Aorta (tissue), 5 donors: ENCODE measurements at places on chromosomes 3 and 15. TPM values are rescaled to one million over a fixed set of nuclear protein-coding genes. Genes with fewer than 3 reads are reported as not detected.

- no peak for DNase-seq
Measured at GRCh38 chr3:11282250-11283138, 10.3 kb downstream of the ATG7 start.

GRCh38 chr3:180523040-180523439, 78.9 kb upstream of the TTC14 start:
- no peak for DNase-seq

- DNase-seq, result peak; percentile 57
Measured at GRCh38 chr3:16467393-16467792, 46.1 kb downstream of the RFTN1 start.

DNA sequence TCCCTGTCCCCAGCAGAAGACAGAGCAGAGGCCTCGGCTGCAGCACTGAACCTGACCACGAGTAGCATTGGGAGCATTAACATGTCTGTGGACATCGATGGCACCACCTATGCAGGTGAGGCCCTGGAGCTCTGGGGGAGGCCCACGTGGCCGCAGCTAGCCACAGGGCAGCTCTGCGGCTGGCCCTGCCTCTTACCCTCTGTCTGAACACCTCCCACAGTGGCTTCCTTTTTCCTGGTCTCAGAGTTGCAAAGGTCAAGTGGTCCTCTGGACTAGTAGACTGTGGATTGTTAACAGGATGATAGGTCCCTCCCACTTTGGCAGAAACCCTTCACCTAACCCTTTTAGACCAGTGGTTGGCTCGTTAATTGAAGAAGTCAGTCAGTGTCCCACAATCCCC, 22.5 kb upstream of the CLK3 start:
- no peak for DNase-seq

DNA sequence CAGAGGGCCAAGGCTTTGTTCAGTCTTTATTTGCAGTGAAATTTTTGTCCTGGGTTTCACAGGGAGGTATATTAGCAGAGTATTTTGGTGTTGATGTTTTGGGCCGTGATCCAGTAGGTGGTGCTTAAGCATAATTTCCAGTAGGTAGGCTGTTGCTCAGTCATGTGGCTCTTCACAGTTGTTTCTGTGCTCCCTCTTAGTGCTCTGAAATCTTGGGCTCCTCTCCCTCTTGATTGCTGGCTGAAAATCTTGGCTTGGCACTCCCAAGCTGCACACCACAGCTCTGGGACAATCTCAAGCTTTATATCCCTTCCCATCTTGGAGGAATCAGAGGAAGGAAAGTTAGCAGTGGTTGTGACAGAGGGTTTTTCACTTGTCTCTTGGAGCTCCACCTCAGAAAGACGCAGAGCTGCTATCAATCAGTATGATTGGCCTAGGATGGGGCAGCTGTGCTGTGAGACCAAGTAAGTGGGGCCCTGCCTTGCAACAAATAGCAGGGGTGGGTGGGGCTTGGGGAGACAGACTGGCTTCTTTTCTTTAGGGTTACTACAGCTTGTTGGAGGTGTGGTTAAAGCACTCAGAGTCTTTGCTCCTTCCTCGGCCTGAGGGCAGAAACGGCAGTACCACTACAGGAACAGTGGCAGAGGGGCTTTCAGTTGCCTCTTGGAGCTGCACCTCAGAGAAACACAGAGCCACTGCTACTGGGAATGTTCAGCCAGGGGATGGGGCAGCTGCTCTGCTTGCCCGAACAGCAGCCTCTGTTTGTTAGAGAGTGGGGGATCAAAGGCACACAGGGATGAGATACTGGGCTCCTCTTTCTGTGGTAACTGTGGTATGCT, 627.0 kb downstream of the SI start:
- peak; percentile 38 for DNase-seq

GRCh38 chr3:156038869-156039268, 81.5 kb upstream of the KCNAB1 start:
- DNase-seq, result no peak

GRCh38 chr3:17035033-17035432, 150.3 kb downstream of the PLCL2 start:
- no peak for DNase-seq

DNA sequence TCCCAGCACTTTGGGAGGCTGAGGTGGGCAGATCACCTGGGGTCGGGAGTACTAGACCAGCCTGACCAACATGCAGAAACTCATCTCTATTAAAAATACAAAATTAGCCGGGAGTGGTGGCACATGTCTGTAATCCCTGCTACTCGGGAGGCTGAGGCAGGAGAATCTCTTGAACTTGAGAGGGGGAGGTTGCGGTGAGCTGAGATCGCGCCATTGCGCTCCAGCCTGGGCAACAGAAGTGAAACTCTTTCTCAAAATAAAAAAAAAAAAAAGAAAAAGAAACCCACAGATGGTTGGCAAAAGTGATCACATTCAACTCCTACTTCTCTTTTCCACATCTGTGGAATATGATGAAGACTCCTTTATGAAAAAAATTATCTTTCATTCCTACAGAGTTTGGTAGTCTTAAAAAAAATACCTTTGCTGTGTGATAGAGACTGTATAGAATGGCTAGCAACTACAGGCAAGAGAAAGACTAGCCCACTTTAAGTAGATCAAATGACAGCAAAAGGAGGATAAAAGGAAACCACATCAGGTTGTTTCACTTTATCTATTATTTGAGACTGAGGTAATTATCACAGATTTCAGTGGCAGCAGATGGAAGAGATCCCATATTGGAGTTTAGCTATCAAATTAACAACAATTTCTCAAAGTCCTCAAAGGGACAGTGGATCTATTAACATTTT, 172.9 kb upstream of the TSPAN3 start:
- DNase-seq, result peak; percentile 51

The SPINK8 gene
- total RNA-seq, result not detected

The RBP2 gene
- total RNA-seq, result not detected

The EMC7 gene
- 60.1 TPM for total RNA-seq

The REC114 gene
- total RNA-seq, result not detected
